ENCODE measurements at places on chromosomes 1 and 21. TPM values are rescaled to one million over a fixed set of nuclear protein-coding genes. Genes with fewer than 3 reads are reported as not detected.

- H3K4me3 ChIP-seq = no peak overlapping the region
- H3K4me1 ChIP-seq = peaks cover 17% of the 10 kb centered on the region
- peaks cover 47% of the 10 kb centered on the region for H3K36me3 ChIP-seq
- no peak overlapping the region for H3K27ac ChIP-seq
- no peaks in the 10 kb centered on the region for H3K27me3 ChIP-seq
These were observed 19.2 kb upstream of the PEF1 start for GRCh38 chr1:31663622-31664452.

DNA sequence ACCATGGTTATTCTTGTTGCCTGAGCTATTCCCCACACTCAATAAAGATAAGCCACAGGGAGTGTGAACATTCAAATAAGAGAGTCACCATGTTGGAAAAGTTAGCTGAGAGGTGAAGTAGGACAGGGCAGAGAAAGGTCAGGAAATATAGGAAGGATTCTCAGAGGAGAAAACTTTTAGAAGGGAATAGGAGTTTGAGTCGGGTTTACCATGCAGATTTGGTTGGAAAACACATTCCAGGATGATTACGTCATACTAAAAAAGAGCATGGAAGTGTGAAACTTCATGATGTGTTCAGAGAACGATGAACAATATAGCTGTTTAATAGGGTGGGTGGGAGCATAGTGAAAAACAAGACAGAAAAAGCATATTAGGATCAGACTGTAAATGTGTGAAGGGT lies 1125.3 kb upstream of the ADGRL2 start:
- H3K27me3 ChIP-seq = no peaks in the 10 kb centered on the region
- H3K4me1 ChIP-seq = no peaks in the 10 kb centered on the region
- no peak for DNase-seq
- H3K4me3 ChIP-seq = no peak overlapping the region

The MYOG gene
- not detected for total RNA-seq

The CHODL gene
- 1.3 TPM for total RNA-seq

The DDR2 gene
- total RNA-seq = 117 TPM

All from stomach (tissue), 19 donors.